ENCODE measurements at places on chromosomes 12 and 14.
A peak's percentile ranks its signal among the peaks of the same experiment; 100 is the strongest.

- no peaks in the 10 kb centered on the region for H3K27me3 ChIP-seq
- H3K4me1 ChIP-seq, result no peaks in the 10 kb centered on the region
- peaks cover 2% of the 10 kb centered on the region for H3K36me3 ChIP-seq
- no peak overlapping the region for H3K4me3 ChIP-seq
- no peak for DNase-seq
- H3K27ac ChIP-seq, result no peak overlapping the region
Observed at GRCh38 chr12:64716371-64716770, 42.8 kb downstream of the GNS start.

- peak; percentile 61 for DNase-seq
- no peak overlapping the region for H3K27ac ChIP-seq
- no peaks in the 10 kb centered on the region for H3K27me3 ChIP-seq
- H3K4me1 ChIP-seq, result no peaks in the 10 kb centered on the region
- no peak overlapping the region for H3K4me3 ChIP-seq
Observed at GRCh38 chr14:70045844-70046535, 142.8 kb downstream of the SLC8A3 start.

GRCh38 chr12:114809097-114809496 lies 125.1 kb upstream of the TBX3 start:
- no peak overlapping the region for H3K4me3 ChIP-seq
- no peaks in the 10 kb centered on the region for H3K36me3 ChIP-seq
- no peak overlapping the region for H3K27ac ChIP-seq
- H3K4me1 ChIP-seq, result peaks cover 3% of the 10 kb centered on the region
- H3K27me3 ChIP-seq, result no peaks in the 10 kb centered on the region
- no peak for DNase-seq

GRCh38 chr12:40194846-40195245 lies 30.0 kb upstream of the LRRK2 start:
- H3K4me3 ChIP-seq, result no peak overlapping the region
- no peaks in the 10 kb centered on the region for H3K36me3 ChIP-seq
- H3K27ac ChIP-seq, result no peak overlapping the region
- H3K27me3 ChIP-seq, result no peaks in the 10 kb centered on the region
- DNase-seq, result no peak

GRCh38 chr12:112656141-112656540 lies 135.4 kb upstream of the RPH3A start:
- no peaks in the 10 kb centered on the region for H3K4me1 ChIP-seq
- no peak for DNase-seq
- H3K4me3 ChIP-seq, result no peak overlapping the region
- H3K27me3 ChIP-seq, result no peaks in the 10 kb centered on the region
- H3K27ac ChIP-seq, result no peak overlapping the region

DNA sequence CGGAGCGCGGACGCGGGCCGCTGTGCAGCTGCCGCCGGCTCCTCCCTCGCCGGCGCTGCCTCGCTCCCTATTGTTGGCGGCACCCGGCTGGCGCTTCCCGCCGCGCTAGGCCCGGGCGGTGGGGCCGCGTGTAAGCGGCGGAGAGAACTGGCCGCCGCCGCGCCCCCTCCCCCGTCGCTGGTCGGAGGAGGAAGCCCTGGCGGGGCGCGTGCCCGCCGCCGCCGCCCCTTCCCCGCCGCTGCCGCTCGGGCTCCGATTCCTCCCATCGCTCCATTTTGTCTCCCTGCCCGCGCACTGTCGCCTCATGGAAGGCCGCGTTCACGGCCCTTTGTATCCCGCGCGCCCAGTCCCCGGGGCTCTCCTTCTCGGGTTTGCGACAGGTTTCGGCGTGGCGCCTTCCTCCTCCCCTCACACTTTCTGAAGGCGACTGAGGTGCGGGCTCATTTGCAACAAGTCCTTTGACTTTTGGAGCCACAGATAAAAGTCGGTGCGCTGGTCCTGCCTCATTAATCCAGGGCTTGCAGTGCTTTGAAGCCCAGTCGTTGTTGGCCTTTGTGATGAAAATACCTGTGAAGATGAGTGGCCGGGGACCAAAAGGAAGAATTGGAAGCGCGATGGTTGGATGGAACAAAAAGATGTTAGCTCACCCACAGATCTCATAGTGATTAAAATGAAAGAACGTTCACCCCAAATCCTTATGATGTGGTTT lies 707 bp downstream of the CPSF6 start:
- DNase-seq, result no peak
- H3K4me1 ChIP-seq, result peaks cover 3% of the 10 kb centered on the region
- no peaks in the 10 kb centered on the region for H3K27me3 ChIP-seq
- no peaks in the 10 kb centered on the region for H3K36me3 ChIP-seq
- no peak overlapping the region for H3K27ac ChIP-seq

GRCh38 chr12:38817942-38818341 lies 87.4 kb downstream of the CPNE8 start:
- H3K27ac ChIP-seq, result no peak overlapping the region
- no peak for DNase-seq

DNA sequence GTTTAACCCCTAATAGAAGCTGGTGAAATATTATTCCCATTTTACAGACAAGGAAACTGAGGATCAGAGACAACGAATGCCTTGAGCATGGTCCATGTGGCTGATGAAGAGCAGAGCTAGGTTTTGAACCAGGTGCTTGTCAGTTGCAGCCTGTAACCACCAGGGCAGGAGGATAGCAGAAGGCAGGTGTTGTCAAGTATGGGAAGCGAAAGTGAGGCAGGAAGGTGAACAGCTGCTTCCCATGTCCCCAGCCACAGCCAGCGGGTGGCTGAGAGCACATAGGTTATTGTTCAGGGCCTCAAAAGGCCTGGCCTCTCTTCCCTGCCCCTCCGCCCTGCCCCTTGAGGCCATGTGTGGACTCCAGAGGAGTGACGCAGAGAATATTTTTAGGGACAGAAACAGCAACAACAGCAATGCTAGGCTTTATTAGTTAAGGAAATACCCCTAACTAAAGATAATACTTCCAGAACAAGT lies 39.6 kb downstream of the IQSEC3 start:
- H3K27ac ChIP-seq, result no peak overlapping the region
- peaks cover 4% of the 10 kb centered on the region for H3K4me1 ChIP-seq
- H3K27me3 ChIP-seq, result no peaks in the 10 kb centered on the region
- no peak for DNase-seq

DNA sequence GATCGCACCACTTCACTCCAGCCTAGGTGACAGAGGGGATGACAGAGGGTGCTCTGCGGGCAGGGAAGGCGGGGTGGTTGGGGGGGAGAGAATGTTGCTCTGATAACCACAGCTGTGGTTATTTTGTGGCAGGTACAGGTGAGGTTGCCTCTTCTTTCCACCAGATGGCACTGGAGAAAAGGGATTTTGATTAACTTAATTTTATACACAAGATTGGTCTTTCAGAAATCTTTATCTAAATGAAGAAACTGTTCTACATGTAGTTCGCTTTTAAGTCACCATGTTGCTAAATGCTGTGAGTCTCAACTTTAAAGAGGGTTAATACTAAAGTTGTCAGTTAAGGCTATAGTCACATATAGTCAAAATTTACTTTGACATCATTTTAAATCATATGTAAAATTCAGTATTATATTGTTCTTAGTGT lies 25.7 kb downstream of the FGF23 start:
- H3K4me3 ChIP-seq, result no peak overlapping the region
- H3K27me3 ChIP-seq, result no peaks in the 10 kb centered on the region
- no peak overlapping the region for H3K27ac ChIP-seq

GRCh38 chr14:89911010-89911919 lies 43.3 kb downstream of the EFCAB11 start:
- H3K27me3 ChIP-seq, result no peaks in the 10 kb centered on the region
- H3K4me1 ChIP-seq, result peaks cover 5% of the 10 kb centered on the region
- DNase-seq, result no peak
- no peak overlapping the region for H3K27ac ChIP-seq
- H3K36me3 ChIP-seq, result no peaks in the 10 kb centered on the region

- H3K36me3 ChIP-seq, result no peaks in the 10 kb centered on the region
- no peaks in the 10 kb centered on the region for H3K27me3 ChIP-seq
- no peak overlapping the region for H3K27ac ChIP-seq
- DNase-seq, result no peak
- no peak overlapping the region for H3K4me3 ChIP-seq
Observed at GRCh38 chr14:33469898-33470297, 481.0 kb downstream of the EGLN3 start.

DNA sequence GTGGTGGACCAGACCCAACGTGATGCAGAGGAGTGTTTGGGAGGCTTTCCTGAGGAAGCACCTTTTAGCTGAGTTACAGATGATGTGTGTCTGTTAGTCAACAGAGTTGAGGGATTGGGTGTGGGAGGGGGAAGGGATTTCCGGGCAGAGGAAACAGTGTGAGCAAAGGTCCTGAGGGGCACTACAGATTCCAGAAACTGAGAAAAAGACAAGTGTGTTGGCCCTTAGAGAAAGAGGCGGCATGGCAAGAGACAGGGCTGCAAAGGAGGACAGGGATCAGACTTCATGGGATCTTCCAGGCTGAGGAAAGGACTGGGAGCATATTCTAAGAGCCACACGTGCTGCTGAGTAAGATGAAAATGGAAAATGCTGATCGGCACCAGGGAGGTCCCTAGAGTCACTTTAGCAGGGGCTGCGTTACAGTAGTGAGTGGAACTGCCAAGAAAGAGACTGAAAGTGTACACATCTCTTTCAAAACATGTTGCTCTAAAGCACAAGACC lies 9.4 kb upstream of the RPS6KL1 start:
- no peak overlapping the region for H3K27ac ChIP-seq
- no peak for DNase-seq
- no peaks in the 10 kb centered on the region for H3K4me1 ChIP-seq
- no peak overlapping the region for H3K4me3 ChIP-seq

DNA sequence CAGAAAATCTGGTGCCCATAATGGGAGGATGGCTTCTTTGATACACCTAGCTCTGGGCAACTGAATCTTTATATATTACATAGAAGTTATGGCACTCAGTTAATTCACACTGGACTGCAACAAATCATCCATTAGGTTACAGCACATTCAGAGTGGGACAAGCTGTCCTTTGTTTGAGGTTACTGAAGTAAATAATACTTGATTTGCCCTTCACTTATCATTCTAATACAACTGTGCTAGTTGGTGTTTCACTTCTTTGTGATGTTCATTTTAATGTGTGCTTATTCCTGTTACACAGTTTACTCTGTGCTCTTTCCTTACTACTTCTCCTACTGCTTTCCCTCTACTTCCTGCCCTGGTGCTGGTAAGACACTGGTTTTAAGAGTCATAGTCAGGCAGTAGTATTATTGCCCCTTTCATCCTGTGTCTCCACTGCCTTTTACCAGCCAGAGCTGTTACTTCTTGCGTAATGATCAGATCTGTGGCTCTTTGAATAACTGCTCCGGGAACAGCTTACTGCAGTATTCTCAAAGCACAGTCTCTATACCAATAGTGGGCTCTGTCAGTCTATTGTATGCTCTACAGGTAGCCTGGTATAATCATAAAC lies 36.4 kb upstream of the GXYLT1 start:
- no peaks in the 10 kb centered on the region for H3K4me1 ChIP-seq
- H3K27ac ChIP-seq, result no peak overlapping the region
- DNase-seq, result no peak
- H3K36me3 ChIP-seq, result no peaks in the 10 kb centered on the region
- no peak overlapping the region for H3K4me3 ChIP-seq

- H3K27me3 ChIP-seq, result peaks cover 3% of the 10 kb centered on the region
- DNase-seq, result no peak
- H3K27ac ChIP-seq, result no peak overlapping the region
- peak overlapping the region; percentile 83 for H3K4me3 ChIP-seq
- H3K4me1 ChIP-seq, result peaks cover 2% of the 10 kb centered on the region
- H3K36me3 ChIP-seq, result no peaks in the 10 kb centered on the region
Observed at GRCh38 chr12:42143452-42144157, 1.1 kb downstream of the GXYLT1 start.

DNA sequence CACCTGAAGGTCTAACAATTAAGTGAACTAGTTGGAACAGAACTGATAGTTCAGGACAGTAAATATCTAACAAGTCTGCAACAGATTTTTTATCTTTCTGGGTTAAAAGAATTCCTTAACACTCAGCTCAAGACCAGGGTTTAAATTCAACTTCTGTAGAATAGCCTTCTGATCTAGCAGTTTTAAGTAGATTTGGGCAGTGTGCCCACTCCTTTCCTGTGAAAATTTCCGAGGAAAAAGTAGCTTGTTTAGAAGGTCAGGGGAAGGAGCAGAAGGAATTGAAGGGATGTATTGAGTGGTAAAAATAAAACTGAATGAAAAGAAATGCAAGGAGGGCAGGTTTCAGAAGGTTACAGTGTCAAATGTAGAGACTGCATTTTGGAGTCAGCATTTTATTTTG lies 45.8 kb downstream of the ATL1 start:
- no peak for DNase-seq
- no peaks in the 10 kb centered on the region for H3K27me3 ChIP-seq
- no peak overlapping the region for H3K27ac ChIP-seq
- H3K4me1 ChIP-seq, result no peaks in the 10 kb centered on the region
- no peaks in the 10 kb centered on the region for H3K36me3 ChIP-seq

- H3K27ac ChIP-seq, result no peak overlapping the region
- no peaks in the 10 kb centered on the region for H3K27me3 ChIP-seq
- H3K4me3 ChIP-seq, result no peak overlapping the region
- DNase-seq, result no peak
- H3K4me1 ChIP-seq, result peaks cover 3% of the 10 kb centered on the region
Observed at GRCh38 chr12:117042171-117042842, 56.9 kb downstream of the TESC start.

GRCh38 chr12:27178723-27179399 lies 65.2 kb upstream of the STK38L start:
- DNase-seq, result no peak
- no peaks in the 10 kb centered on the region for H3K36me3 ChIP-seq
- no peak overlapping the region for H3K4me3 ChIP-seq
- no peak overlapping the region for H3K27ac ChIP-seq
- H3K4me1 ChIP-seq, result no peaks in the 10 kb centered on the region

- no peak overlapping the region for H3K27ac ChIP-seq
- no peaks in the 10 kb centered on the region for H3K27me3 ChIP-seq
- no peak for DNase-seq
- H3K36me3 ChIP-seq, result no peaks in the 10 kb centered on the region
- no peaks in the 10 kb centered on the region for H3K4me1 ChIP-seq
Observed at GRCh38 chr12:28936711-28937110, 212.4 kb upstream of the FAR2 start.

- peaks cover 8% of the 10 kb centered on the region for H3K4me1 ChIP-seq
- no peak overlapping the region for H3K27ac ChIP-seq
- H3K27me3 ChIP-seq, result no peaks in the 10 kb centered on the region
Observed at GRCh38 chr14:90608929-90609341, 207.3 kb downstream of the TTC7B start.

DNA sequence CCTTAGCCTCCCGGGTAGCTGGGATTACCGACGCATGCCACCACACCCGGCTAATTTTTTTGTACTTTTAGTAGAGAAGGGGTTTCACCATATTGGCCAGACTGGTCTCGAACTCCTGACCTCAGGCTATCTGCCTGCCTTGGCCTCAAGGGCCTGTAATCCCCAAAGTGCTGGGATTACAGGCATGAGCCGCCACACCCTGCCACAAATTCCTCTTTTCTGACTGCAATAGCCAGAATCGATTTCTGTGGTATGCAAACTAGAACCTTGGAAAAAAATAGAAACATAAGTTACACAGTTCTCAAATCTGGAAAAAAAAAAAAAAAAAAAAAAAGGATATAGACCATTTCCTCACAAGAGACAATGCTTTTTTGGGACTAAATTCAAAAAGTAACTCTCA lies 184.6 kb upstream of the EGLN3 start:
- no peak for DNase-seq
- H3K4me1 ChIP-seq, result 0 out of 2 replicates have a peak, but pooled peaks cover 1% of the 10 kb centered on the region
- H3K27ac ChIP-seq, result no peak overlapping the region
